ENCODE measurements at places on chromosomes 1 and 21. TPM values are rescaled to one million over a fixed set of nuclear protein-coding genes. Genes with fewer than 3 reads are reported as not detected.

- no peak for DNase-seq
Observed at GRCh38 chr1:35448344-35448801, 108.8 kb downstream of the KIAA0319L start.

Gene NEXN
- 279 TPM for polyA plus RNA-seq

Gene FMOD
- polyA plus RNA-seq = 161 TPM

DNA sequence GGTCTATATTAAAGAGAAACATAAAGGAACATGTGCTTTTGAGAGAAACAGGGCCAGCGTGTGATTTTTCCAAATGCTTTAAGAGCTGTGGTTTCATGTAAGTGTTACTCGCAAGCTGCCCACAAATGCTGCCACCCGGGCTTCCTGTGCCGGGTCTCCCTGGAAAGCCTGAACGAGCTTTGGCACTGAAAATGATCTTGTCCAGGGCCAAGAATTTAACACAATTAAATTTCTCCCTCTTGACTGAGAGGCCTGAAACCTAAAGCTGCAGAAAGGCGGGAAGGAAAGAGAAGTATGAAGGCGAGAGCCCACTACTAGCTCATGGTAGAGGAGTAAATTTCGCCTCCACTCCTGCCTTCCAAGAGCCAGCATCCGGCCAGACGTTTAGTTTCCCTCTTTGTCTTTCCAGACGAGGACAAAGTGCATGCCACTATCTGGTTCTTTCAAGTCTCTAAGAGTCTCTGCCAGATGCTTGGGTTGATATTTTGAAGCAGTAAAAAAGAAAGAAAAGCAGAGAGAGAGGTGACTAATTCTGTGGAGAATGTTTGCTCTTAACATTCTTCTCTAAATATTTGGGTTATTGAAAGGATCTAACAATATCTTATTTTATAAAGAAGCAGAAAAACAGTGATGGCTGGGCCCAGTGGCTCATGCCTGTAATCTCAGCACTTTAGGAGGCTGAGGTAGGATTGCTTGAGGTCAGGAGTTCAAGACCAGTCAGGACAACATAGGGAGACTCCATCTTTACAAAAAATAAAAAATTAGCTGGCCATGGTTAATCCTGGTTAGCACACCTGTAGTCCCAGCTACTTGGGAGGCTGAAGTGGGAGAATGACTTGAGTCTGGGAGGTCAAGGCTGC is 100.0 kb upstream of the HNRNPU start:
- peak; percentile 50 for DNase-seq

DNA sequence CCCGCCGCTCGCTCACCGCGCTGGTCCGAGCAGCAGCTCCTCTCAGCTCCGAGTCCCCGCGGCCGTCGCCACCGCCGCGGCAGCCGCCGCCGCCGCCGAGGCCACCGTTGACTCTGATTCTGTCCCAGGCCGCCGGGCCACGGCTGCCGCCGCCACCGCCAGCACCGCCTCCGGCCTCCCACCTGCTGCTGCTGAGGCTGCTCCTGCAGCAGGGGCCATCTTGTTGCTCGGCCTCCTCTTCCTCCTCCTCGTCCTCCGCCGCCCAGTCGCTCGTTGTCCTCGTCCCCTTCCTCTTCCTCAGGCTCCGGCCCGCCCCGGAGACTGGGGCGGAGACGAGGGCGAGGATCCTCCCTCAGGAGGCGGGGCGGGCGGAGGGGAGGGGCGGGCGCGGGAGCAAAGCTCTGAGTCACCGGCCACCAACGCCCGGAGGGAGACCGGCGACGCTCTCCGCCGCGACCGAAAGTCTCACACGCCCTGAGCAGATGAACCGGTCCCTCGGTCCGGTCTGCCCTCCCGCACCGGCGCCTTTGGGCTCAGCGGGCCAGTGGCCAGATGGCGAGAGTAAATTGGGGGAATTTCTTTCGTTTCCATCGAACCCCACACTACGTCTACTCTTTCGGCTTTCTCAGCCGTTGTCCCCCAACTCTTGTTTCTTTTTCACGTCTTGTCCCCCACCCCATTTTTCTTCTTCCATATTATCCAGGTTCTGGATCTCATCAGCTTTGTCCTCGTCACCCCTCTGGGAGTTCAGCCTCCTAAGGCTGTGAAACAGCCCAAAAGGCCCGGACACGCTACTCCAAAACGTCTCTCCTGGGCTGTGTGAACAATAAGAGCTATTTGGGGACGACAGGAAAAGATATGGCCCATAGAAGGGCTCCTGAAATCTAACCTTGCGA is at the start of gene RC3H1:
Gene RC3H1, minus strand, starts transcription at position 278 of the 896 bp plus-strand sequence. CDS start 29,372 bp downstream, outside the sequence.
- DNase-seq = peak; percentile 97

DNA sequence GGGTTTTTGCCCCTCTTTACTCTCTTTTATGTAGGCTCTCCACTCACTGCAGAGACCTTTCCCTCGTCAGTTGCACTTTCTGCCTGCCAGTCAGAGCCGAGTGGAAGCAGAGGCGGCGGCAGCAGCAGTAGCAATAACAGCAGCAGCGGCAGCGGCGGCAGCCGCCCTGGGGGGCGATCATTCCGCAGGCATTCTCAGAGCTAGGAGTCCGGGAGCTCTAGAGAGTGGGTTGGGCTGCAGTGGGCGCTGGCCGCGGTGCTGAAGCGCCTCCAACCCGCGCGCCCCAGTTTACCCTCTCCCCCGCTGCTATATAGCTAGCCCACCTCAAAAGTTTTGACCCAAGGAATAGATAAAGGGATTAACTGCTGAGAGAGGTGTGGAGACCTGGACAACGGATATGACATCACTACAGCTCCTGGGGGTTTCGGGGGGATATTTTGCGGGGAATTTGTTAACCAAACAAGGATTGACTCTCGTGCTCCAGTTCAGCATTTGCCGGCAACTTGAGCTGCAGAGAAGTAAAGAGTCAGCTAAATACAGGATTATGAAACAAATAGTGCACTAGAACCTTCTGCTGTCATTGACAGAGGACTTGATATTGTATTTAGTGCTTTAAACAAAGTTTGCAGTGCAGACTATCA is at the start of gene OLFM3:
Gene OLFM3, minus strand, starts transcription at position 102 of the 641 bp plus-strand sequence.
- DNase-seq = peak; percentile 33

Gene TOMM40L
- polyA plus RNA-seq = 11.0 TPM

DNA sequence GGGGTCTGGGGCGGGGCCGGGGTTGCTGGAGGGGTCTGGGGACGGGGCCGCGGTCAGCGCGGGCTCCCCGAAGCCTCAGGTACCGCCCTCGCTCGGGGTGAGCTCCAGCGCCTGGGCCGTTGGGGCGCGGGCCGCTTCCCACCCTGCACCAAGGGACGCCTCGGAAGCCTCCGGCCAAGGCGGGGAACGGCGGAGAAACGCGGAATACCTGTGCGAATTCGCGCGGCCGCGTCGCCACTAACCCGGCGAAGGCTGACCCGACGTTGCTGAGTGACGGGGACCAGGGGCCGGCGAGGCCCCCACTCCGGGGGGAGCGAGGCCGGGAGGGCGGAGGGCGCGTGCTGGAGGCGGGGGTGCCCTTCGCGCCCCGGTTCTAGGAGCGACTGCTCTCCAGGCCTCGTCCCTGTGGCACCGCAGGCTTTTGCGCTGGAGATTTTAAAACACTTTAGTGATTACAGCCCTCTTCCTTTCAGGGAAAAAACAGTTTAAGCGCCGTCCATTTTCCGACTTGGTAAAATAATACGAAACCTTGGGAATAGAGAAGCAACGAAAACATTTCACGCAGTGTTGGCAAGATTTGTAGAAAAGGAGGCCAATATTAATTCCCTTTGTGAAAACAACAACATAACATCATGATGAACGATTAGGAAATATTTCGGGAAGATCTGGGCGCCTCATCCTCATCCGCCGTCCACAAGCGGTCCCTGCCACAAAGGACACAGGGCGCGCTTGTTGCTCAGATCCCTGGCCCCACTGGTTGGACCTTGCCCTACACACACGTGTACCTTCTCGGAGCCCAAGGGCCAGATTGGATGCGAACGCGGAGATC is 971 bp upstream of the GNG4 start:
- peak; percentile 39 for DNase-seq

GRCh38 chr1:212437179-212437798 is 4.6 kb downstream of the NENF start:
- no peak for DNase-seq

- DNase-seq = no peak
Observed at GRCh38 chr21:45084881-45085536, 10.6 kb downstream of the ADARB1 start.

- DNase-seq = no peak
Observed at GRCh38 chr1:86925742-86926141, 11.3 kb downstream of the HS2ST1 start.

- DNase-seq = peak; percentile 69
Observed at GRCh38 chr1:19342062-19342750, 30.1 kb downstream of the SLC66A1 start.

- DNase-seq = peak; percentile 91
Observed at GRCh38 chr1:149936170-149936991, at the start of gene MTMR11. MTMR11 (minus strand) TSS chr1:149936879; CDS start chr1:149936647, 232 bp downstream.

Gene CENPF
- 40.7 TPM for polyA plus RNA-seq

DNA sequence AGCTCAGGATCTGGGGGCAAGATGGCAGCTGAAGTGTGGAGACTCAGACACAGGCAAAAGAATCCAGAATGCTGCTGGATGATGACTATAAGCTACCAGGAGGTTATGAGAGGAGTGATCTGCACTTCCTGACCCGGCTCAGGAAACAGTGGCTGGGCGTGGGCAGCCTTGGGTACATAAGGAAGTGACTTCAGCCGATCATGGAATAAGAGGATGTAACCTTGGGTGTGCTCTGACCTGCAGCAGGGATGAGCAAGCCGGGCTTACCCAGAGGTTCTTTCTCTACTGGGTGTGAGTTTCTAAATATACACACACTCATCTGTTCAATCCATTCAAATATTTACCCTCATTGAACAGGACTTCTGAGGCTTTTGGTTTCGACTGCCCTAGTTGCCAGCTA is 62.7 kb downstream of the CD34 start:
- DNase-seq = peak; percentile 57

Data from muscle of leg (tissue), 16 donors.